RPMI7951 (cell line): ENCODE measurements at places on chromosomes 16 and 17.

DNA sequence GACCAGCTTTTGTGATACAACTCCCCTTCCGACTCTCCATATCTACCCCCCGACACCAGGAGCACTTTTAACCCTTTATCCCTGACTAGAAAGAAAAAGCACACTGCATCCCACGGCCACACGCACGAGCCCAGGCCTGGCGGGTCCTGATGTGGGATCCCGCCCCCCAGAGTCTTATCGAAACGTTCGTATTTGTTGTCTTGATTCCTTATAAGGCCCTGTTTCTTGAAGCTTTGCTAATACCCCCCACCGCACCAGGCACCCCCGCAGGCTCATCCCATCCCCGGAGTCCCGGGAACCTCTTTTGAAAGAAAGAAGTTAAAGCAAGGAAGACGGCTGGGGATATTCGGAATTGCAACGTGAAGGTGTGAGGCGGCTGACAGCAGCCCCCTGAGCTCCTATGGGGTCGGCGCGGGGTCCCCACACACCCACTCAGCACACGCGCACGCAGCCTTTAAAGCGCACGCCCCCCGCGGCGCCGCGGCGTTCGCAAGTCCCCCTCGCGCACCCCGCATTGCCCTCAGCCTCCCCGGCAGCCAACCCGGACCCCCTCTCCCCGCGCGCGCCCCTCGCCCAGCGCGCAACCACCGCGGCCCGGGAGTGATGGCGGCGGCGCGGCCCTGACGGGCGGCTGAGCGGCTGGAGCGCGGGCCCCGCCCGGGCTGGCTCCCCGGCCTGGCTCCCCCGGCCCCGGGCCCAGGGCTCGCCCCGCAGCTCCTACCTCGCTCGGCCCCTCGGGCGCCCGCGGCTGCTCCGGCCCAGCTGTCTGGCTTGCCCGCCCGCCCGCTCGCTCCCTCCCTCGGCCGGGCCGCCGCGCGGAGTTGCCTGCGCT is 448 bp downstream of the STAT5B start:
- DNase-seq: peak; percentile 47

DNA sequence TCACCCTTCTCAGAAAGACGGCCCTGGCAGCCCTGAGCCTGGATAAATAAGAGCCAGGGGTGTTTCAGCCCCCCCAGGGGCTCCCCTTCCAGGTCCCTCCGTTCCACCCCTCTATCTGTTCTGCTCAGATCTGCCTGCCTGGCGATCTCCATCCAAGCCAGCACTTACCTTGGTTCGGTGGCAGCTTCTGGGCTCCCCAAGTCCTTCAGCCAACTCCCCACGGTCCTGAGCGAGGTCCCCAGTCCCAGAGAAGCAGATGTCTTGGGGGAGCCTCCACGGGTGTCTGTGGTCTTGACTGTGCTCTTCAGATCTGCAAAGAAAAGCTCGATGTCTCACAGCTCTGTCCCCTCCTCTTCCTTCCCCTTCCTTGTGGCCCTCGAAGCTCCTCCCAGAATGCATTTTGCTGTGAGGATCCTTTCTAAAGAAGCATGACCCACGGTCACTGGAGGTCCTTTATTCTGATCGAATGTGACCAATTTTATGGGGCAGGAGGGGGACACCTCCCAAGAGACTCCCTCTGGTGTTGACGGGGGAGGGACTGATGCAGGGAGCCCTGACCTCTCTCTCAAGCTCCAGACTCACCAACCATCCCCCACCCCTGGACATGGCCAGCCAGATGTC is at the start of gene PIK3R6:
Gene PIK3R6, minus strand, starts transcription at position 314 of the 621 bp plus-strand sequence. CDS start 17,880 bp downstream, outside the sequence.
- DNase-seq: no peak

DNA sequence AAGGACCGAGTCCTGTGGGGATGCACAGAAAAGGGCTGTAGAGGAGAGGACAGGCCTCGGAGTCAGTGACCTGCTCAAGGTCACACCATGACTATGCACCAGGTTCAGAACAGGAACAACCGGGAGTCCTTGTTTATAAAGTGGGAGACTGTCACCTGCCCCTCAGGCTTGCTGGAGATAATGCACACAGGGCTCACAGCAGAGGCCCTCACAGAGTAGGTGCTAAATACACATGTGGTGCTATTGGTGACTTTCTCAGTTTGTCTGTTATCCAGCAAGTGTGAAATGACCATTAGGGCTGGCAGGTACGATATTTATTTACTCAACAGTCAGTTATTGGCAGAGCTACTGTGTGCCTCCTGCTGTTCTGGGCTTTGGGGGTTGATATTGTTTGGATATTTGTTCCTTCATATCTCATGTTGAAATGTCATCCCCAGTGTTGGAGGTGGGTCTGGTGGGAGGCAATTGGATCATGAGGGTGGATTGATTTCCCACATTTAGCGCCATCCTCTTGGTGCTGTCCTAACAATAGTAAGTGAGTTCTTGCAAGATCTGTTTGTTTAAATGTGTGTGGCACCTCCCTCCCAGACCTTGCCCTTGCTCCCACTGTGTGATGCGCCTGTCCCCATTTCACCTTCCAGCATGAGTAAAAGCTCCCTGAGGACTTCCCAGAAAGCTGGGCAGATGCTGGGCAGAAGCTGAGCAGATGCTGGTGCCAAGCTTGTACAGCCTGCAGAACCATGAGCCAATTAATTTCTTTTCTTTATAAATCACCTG is 162.1 kb upstream of the MPHOSPH6 start:
- no peak for DNase-seq

- peak; percentile 71 for DNase-seq
Measured at GRCh38 chr17:50169121-50169764, 3.4 kb downstream of the SGCA start.
